ENCODE measurements at places on chromosomes 5 and 9. TPM values are rescaled to one million over a fixed set of nuclear protein-coding genes. Genes with fewer than 3 reads are reported as not detected.

DNA sequence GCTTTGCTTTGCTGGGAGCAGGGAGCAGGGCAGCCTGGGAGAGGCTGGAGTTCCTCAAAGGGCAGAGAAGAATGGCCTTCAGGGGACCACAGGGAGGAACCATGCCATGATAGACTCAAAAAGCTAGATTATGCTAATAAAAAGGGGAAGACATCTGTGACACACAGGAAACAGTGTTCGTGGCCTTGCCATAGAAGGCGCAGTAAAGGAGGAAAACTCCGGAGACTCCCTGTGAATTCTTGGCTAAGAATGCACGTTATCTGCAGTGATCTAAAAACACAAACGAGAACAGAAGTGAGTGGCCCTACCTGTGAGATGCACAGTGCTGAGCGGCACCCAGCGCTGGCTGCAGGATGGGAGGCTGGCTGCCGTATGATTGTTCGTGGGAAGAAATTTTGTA, 15.9 kb upstream of the LTC4S start:
- no peak overlapping the region for H3K4me3 ChIP-seq
- H3K4me1 ChIP-seq, result no peaks in the 10 kb centered on the region
- H3K27me3 ChIP-seq, result no peaks in the 10 kb centered on the region
- H3K36me3 ChIP-seq, result peaks cover 4% of the 10 kb centered on the region

DNA sequence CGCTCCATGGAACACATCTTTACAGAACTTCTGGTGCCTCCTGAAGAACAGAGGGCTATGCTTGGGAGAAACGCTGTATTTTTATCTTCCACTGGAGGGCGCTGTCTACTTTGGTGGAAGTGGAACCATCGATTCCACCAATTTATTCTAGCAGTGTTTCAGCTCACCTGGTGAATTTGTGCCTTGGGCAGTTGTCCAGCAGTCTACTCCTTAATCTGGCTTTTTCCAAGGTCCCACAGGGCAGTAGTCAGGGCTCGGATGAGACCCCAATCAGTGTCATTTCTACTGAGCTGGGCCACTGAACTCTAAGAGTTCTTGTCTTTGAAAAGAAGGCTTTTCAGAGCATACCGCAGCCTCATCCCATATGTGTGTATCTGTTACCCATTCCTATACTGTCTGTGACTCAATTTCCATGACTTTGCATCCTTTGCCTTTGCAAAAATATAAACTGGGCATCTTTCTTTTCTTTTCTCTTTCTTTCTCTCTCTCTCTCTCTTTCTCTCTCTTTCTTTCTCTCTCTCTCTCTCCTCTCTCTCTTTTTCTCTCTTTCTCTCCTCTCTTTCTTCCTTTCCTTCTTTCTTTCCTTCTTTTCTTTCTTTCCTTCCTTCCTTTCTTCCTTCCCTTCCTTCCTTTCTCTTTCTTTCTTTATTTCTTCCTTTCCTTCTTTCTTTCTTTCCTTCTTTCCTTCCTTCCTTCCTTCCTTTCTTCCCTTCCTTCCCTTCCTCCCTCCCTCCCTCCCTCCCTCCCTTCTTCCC, 138.4 kb upstream of the ZNF618 start:
- H3K27ac ChIP-seq, result no peak overlapping the region
- peak; percentile 67 for DNase-seq
- H3K4me3 ChIP-seq, result no peak overlapping the region

GRCh38 chr5:138605254-138605972, 30.2 kb upstream of the HSPA9 start:
- H3K4me3 ChIP-seq, result no peak overlapping the region
- no peak for DNase-seq

DNA sequence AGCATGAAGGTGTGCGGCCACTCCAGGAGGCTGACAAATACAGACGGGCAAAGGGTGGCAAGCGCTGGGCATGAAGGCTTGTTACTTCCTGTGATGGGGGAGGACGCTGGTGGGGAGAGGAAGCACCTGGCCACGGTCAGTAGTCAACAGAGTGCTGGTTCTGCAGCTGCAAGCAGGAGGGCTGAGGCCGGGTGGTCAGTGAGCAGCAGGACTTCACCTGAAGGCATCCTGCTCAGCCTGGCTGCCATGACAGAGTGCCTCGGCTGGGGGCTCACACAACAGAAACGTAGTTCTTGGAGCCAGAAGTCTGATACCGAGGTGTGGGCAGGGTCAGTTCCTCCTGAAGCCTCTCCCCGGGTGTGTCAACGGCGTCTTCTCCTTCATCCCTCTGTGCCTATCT, 118.6 kb upstream of the IRX4 start:
- H3K27ac ChIP-seq, result no peak overlapping the region
- no peak for DNase-seq
- H3K36me3 ChIP-seq, result peaks cover 8% of the 10 kb centered on the region
- peaks cover 51% of the 10 kb centered on the region for H3K27me3 ChIP-seq

DNA sequence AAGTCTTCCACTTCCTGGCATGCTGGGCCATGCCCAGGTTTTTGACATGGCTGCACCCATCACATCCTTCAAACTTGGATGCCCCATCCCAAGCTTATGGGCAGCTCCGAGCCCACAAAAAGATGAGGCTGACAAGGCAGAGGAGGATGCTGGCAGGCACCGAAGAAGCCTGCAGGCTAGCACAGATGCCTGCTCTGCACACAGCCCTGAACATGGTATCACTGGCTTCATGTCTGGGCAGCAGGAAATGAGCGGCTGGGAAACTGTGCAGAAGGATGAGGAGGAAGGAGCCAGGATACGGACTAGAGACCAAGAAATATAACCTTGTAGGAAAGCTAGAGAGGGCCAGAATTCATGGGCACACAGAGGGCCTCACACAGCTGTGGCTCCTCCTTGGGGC, 14.8 kb downstream of the CAMK2A start:
- no peak for DNase-seq
- peaks cover 18% of the 10 kb centered on the region for H3K4me1 ChIP-seq
- no peaks in the 10 kb centered on the region for H3K36me3 ChIP-seq
- no peak overlapping the region for H3K27ac ChIP-seq

DNA sequence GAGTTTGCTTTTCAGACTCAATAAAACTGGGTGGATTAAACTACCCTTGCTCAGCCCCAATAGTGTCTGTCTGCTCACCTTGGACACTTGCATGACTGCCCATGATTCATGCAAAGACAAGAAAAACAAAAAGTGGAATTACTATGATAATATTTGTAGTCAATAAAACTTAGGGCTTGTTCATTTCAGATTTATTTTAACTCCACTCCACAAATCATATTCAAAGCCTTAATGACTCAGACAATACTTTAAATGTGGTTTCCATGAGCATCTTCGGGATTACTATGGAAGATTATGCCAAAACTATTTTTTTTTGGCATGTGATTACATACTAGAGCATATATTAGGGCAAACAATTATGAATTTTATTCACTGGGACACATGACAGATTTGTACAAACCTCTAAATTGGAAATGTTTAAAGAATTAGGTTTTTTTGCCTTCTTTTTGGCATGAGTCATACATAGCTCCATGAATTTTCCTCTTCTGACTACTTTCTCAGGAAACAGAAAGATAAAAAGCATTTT, 468.9 kb downstream of the ACTL7B start:
- H3K27me3 ChIP-seq, result peaks cover 3% of the 10 kb centered on the region
- no peak overlapping the region for H3K27ac ChIP-seq
- no peak overlapping the region for H3K4me3 ChIP-seq

DNA sequence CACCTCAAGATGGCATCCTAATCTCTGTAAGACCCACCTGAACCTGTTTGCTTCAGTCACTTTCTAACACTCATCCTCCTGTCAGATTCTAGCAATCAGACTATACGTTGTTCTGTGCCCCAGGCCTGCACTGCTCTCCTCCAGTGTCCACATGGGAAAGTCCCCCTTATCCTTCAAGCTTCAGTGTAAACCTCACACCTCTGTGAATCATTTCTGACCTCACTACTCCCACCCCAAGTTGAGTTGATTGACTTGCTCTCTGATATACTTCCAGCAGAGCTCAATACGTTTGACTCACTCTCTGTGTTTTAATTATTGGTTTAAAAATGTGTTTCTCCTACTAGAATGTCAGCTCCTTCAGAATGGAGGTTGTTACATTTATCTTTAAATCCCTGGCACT, 240.2 kb downstream of the FBXL17 start:
- H3K27ac ChIP-seq, result no peak overlapping the region
- no peaks in the 10 kb centered on the region for H3K27me3 ChIP-seq
- no peaks in the 10 kb centered on the region for H3K4me1 ChIP-seq
- H3K4me3 ChIP-seq, result no peak overlapping the region

GRCh38 chr5:16418471-16418922, 47.1 kb downstream of the ZNF622 start:
- H3K4me1 ChIP-seq, result peaks cover 13% of the 10 kb centered on the region
- DNase-seq, result no peak
- H3K4me3 ChIP-seq, result no peak overlapping the region
- H3K36me3 ChIP-seq, result no peaks in the 10 kb centered on the region
- peaks cover 3% of the 10 kb centered on the region for H3K27me3 ChIP-seq

- no peaks in the 10 kb centered on the region for H3K27me3 ChIP-seq
- H3K4me1 ChIP-seq, result peaks cover 34% of the 10 kb centered on the region
- no peak for DNase-seq
- no peak overlapping the region for H3K27ac ChIP-seq
- H3K36me3 ChIP-seq, result peaks cover 7% of the 10 kb centered on the region
- H3K4me3 ChIP-seq, result peak overlapping the region; percentile 15
These were observed 5.6 kb downstream of the IDNK start for GRCh38 chr9:83628540-83628939.

DNA sequence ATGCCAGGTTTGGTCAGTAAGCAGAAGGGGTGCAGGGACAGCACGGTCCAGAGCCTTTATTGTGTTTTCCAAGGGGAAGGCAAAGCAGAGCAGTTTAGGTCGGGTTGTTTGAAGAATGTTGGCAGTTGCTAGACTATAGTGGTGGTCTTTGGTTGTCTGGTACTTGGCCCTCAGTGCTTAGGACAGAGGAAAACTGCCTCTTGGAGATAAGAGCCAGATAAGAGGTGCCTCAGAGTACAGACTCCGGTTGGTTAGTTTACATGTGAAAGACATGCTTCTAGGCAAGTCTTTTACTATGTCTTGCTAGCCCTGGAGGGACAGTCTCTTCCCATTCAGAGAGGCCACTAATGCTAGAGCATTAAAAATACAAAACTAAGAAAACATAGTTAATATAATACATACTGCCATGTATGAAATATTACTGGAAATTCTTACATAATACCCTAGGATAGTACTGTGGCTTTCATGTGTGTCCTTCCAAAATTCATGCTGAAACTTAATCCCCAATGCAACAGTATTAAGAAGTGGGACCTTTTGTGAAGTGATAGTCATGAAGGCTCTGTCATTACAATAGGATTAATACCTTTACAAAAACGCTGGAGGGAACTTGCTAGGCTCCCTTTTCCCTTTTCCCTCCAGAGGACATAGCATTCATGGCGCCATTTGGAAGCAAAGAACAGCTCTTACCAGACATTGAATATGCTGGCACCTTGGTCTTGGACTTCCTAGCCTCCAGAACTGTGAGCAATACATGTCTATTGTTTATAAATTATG, 280.4 kb downstream of the TMEM167A start:
- H3K4me3 ChIP-seq, result no peak overlapping the region
- no peaks in the 10 kb centered on the region for H3K27me3 ChIP-seq
- no peaks in the 10 kb centered on the region for H3K36me3 ChIP-seq
- DNase-seq, result no peak

GRCh38 chr5:33883482-33883881, 8.3 kb downstream of the ADAMTS12 start:
- no peak for DNase-seq
- peaks cover under 1% of the 10 kb centered on the region for H3K4me1 ChIP-seq
- H3K27ac ChIP-seq, result no peak overlapping the region
- no peak overlapping the region for H3K4me3 ChIP-seq
- H3K36me3 ChIP-seq, result no peaks in the 10 kb centered on the region
- no peaks in the 10 kb centered on the region for H3K27me3 ChIP-seq

- no peak overlapping the region for H3K4me3 ChIP-seq
- DNase-seq, result no peak
- no peaks in the 10 kb centered on the region for H3K27me3 ChIP-seq
- no peaks in the 10 kb centered on the region for H3K36me3 ChIP-seq
- H3K27ac ChIP-seq, result no peak overlapping the region
These were observed 35.1 kb upstream of the PCA3 start for GRCh38 chr9:76729116-76729515.

DNA sequence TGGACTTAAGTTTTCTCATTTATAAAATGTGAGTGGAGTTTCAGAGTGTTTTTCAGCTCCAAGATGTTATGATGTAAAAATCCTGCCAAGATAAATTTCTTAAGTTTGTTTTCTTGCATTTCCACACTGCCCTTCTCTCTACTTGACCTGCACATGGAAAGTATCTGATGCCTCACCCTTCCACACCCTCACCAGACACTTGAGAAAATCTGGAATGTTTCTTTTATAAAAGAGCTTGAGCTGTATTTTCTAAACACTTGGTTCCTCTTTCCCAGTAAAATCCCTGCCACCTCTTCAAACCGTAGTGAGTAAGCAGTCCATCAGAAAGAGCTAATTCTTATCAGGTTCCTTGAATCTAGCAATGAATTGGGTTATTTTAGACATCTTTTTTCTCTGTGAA, 42.9 kb downstream of the FOXD1 start:
- H3K4me1 ChIP-seq, result peaks cover 5% of the 10 kb centered on the region
- no peak for DNase-seq
- no peaks in the 10 kb centered on the region for H3K36me3 ChIP-seq
- H3K27ac ChIP-seq, result no peak overlapping the region
- H3K4me3 ChIP-seq, result no peak overlapping the region

GRCh38 chr9:122225312-122226141, 3.2 kb downstream of the LHX6 start:
- peaks cover 16% of the 10 kb centered on the region for H3K4me1 ChIP-seq
- peaks cover 78% of the 10 kb centered on the region for H3K27me3 ChIP-seq
- H3K27ac ChIP-seq, result no peak overlapping the region

DNA sequence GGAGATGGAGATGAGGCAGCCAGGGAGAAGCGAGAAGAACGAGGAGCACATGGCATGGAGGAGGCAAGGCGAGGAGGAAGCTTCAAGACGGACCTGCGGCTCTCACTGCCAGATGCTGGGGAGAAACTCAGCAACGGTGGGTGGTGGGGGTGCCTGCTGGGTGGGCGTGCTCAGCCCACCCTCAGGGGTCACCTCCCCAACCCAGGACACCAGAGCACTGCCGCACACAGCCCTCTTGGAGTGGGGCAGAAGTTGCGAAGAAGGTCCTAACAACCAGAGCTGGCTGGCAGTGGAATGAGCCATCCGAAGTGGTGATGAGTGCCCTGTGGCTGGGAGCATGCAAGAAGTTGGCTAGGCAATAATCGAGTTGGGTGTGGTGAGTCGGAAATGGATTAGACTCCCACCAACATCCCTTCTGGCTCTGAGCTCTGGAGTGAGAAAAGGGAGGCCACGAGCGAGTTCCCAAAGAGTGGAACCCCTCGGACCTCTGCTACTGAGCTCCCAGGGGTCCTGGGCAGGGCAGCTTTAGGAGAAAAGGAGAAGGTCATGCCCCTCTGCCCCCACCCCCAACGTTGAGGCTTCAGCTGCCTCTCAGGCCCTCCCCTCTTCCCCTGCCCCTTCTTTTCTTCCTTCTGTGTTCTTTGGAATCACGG, 212.7 kb upstream of the MVB12B start:
- H3K27ac ChIP-seq, result peak overlapping the region; percentile 79
- no peak for DNase-seq
- no peaks in the 10 kb centered on the region for H3K36me3 ChIP-seq
- H3K27me3 ChIP-seq, result peaks cover 22% of the 10 kb centered on the region
- H3K4me1 ChIP-seq, result no peaks in the 10 kb centered on the region
- H3K4me3 ChIP-seq, result no peak overlapping the region

TMOD1 gene
- total RNA-seq, result 0.77 TPM

QRFP gene
- total RNA-seq, result not detected

INSL6 gene
- total RNA-seq, result not detected

RNF208 gene
- total RNA-seq, result 10.1 TPM

SEMA4D gene
- 33.5 TPM for total RNA-seq

TLX3 gene
- 0.52 TPM for total RNA-seq

NUTM2F gene
- 0.09 TPM for total RNA-seq

SCGB3A2 gene
- not detected for total RNA-seq

All from neural crest cell (in vitro differentiated cells).